Activated CD4-positive, alpha-beta memory T cell treated with anti-CD3 and anti-CD28 coated beads, Interleukin-2, amount 10 ng/mL, durations not matched to agents 7 days and 5 days (primary cell): ENCODE measurements at places on chromosomes 3 and 15. TPM values are rescaled to one million over a fixed set of nuclear protein-coding genes. Genes with fewer than 3 reads are reported as not detected.

GTF2A2 gene
- 117 TPM for total RNA-seq

CELSR3 gene
- total RNA-seq: 7.2 TPM

TTLL13 gene
- total RNA-seq: 0.58 TPM

NMB gene
- total RNA-seq: 4.1 TPM

ERC2 gene
- not detected for total RNA-seq

SCAMP5 gene
- total RNA-seq: 0.81 TPM

ZXDC gene
- 23.8 TPM for total RNA-seq

SLC15A2 gene
- 4.4 TPM for total RNA-seq

GPR149 gene
- not detected for total RNA-seq

LRRC31 gene
- total RNA-seq: not detected

NR1I2 gene
- 0.13 TPM for total RNA-seq

BFSP2 gene
- total RNA-seq: 0.55 TPM

PLA2G4D gene
- not detected for total RNA-seq

HES1 gene
- 11.2 TPM for total RNA-seq

ZIC1 gene
- not detected for total RNA-seq

ADAMTS7 gene
- total RNA-seq: 0.43 TPM

KBTBD12 gene
- total RNA-seq: not detected

LRRC49 gene
- total RNA-seq: not detected

AGBL1 gene
- total RNA-seq: not detected

CPN2 gene
- total RNA-seq: not detected

C3orf70 gene
- 0.03 TPM for total RNA-seq

B3GALNT1 gene
- 3.9 TPM for total RNA-seq

SLC7A14 gene
- total RNA-seq: not detected

MYO5C gene
- 1.3 TPM for total RNA-seq

ZNF662 gene
- 0.40 TPM for total RNA-seq

PRSS50 gene
- total RNA-seq: not detected

FBXO40 gene
- total RNA-seq: not detected

RYR3 gene
- total RNA-seq: not detected

CEP19 gene
- 5.3 TPM for total RNA-seq

MFGE8 gene
- 46.5 TPM for total RNA-seq

GOLGA8Q gene
- total RNA-seq: 2.3 TPM

TMEM39A gene
- total RNA-seq: 42.8 TPM

GMPS gene
- total RNA-seq: 111 TPM

EPHB3 gene
- total RNA-seq: 0.20 TPM

CACNA2D3 gene
- total RNA-seq: not detected

PCSK6 gene
- total RNA-seq: 0.58 TPM

ALDH1A3 gene
- total RNA-seq: not detected

GPR176 gene
- 0.08 TPM for total RNA-seq

ADGRG7 gene
- total RNA-seq: not detected

GRIP2 gene
- total RNA-seq: 0.35 TPM

KLHDC8B gene
- 1.4 TPM for total RNA-seq

COL6A6 gene
- not detected for total RNA-seq

ZNF385D gene
- total RNA-seq: not detected
